ENCODE measurements at places on chromosomes 12 and 14. TPM values are rescaled to one million over a fixed set of nuclear protein-coding genes. Genes with fewer than 3 reads are reported as not detected.

Gene NID2
- 2.7 TPM for polyA plus RNA-seq

Gene SGPP1
- 4.3 TPM for polyA plus RNA-seq

Gene RFX4
- polyA plus RNA-seq: 0.49 TPM

Gene TNFRSF1A
- polyA plus RNA-seq: 28.5 TPM

Gene HOXC11
- not detected for polyA plus RNA-seq

Gene PPP1R1A
- polyA plus RNA-seq: 26.6 TPM

GRCh38 chr12:52336641-52337040 lies 15.4 kb upstream of the KRT83 start:
- H3K36me3 ChIP-seq: no peaks in the 10 kb centered on the region
- H3K4me3 ChIP-seq: no peak overlapping the region
- H3K27ac ChIP-seq: no peak overlapping the region
- peaks cover 7% of the 10 kb centered on the region for H3K4me1 ChIP-seq
- H3K27me3 ChIP-seq: no peaks in the 10 kb centered on the region
- DNase-seq: no peak

DNA sequence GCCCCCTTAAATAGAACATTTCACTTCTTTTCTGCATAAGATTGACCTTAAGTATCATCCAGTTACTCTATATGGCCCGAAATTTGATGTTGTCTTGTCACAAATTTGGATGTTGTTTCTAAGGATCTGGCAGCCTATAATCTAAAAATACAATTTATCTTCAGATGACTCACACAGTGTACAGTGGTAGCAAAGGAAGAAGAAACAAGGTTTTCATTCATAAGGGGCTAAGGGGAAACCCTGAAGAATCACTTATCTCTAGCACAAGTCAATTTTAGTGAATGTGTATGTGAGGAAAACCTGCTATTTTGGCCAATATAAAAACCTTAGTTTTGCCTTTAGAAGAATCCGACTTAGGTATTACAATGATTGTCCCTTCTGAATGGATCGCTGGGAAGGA lies 606.3 kb upstream of the LRFN5 start:
- no peaks in the 10 kb centered on the region for H3K4me1 ChIP-seq
- no peak for DNase-seq
- no peak overlapping the region for H3K4me3 ChIP-seq
- no peaks in the 10 kb centered on the region for H3K36me3 ChIP-seq
- H3K27me3 ChIP-seq: no peaks in the 10 kb centered on the region

DNA sequence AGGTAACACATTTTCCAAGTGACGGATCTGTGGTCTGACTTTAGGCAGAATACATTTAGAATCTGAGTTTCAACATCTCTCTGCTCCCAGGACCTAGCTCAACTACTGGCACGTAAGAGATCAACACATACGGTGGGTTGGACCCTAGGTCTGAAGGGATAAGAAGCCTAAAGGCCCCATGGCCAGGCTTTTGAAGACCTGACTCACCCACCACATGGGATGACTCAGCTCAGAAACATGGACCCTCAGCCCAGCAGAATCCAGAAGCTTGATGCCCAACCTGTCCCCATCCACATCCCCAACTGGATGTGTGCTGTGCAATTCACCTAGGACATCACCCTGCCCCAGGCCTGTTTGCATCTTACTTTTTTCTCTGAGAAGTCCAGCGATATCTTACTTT lies 770.2 kb downstream of the BCL11B start:
- H3K27me3 ChIP-seq: no peaks in the 10 kb centered on the region
- H3K36me3 ChIP-seq: no peaks in the 10 kb centered on the region
- 0 out of 2 replicates have a peak, but pooled peaks cover 4% of the 10 kb centered on the region for H3K4me1 ChIP-seq
- no peak overlapping the region for H3K4me3 ChIP-seq
- DNase-seq: no peak

- H3K36me3 ChIP-seq: no peaks in the 10 kb centered on the region
- H3K27me3 ChIP-seq: no peaks in the 10 kb centered on the region
- peaks cover 15% of the 10 kb centered on the region for H3K4me1 ChIP-seq
- H3K4me3 ChIP-seq: no peak overlapping the region
- H3K27ac ChIP-seq: peak overlapping the region; percentile 66
- DNase-seq: peak; percentile 64
These were observed 29.8 kb downstream of the ITPK1 start for GRCh38 chr14:93085911-93086310.

DNA sequence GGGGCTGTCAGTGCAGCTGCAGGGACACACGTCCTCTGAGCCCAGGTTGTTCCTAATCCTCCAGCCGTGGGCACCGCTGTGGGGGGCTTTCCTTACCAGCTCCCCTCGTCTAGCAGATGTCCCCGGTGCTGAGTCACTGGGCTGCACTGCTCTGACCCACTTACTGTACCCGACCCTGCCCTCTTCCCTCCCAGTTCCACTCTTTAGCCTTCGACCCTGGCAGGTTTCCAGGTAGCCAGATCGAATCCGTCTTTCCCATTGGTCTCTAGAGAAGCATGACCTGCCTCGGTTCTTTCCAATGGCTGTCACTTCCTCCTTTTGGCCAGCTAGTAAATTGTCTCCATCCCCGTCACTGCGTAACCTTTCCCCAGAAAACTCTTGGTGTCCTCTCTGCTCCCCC lies 48.4 kb downstream of the ELK3 start:
- no peak for DNase-seq
- no peaks in the 10 kb centered on the region for H3K4me1 ChIP-seq
- no peaks in the 10 kb centered on the region for H3K36me3 ChIP-seq
- no peak overlapping the region for H3K27ac ChIP-seq

GRCh38 chr14:90193925-90194324 lies 62.4 kb upstream of the PSMC1 start:
- H3K36me3 ChIP-seq: no peaks in the 10 kb centered on the region
- peak; percentile 81 for DNase-seq
- no peaks in the 10 kb centered on the region for H3K27me3 ChIP-seq
- H3K27ac ChIP-seq: no peak overlapping the region

DNA sequence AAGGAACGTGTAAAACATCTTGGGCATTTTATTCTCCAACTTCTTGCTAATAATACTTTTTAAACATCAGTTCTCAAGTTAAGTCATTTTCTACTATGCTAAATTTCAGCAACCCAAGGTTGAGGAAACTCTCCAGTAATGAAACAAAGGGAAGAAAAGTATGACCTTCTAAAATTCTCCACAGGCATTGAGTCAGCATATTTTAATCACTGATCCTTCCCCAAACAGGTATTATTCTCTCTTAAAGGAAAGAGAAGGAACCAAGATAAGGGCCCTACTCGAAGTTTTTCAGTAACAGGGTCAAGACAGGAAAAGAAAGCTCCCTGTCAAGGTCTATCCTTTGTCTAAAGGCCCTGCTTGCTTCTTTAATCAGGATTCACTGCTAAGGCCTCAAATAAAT lies 3.0 kb downstream of the KICS2 start:
- peak overlapping the region; percentile 22 for H3K4me3 ChIP-seq
- no peaks in the 10 kb centered on the region for H3K27me3 ChIP-seq
- H3K4me1 ChIP-seq: peaks cover 32% of the 10 kb centered on the region
- no peaks in the 10 kb centered on the region for H3K36me3 ChIP-seq
- DNase-seq: peak; percentile 22

DNA sequence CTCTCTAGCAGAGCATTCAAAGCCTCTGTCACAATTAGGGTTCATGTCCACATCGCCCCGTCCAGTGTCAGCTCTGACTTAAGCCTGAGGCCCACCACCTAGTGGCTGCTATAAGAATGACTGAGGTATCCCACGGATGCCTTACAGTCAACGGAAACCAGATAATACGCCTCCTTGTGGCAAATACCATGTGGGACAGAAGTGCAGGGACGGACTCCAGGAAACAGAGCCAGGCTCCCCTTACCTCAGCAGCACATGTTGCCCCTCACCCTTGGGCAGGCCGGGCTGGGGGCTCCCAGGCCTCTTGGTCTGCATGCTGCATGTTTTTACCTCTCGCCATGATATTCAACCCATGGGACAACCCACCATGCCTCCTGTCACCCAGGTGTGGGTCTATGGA lies 86.3 kb downstream of the VWF start:
- H3K36me3 ChIP-seq: no peaks in the 10 kb centered on the region
- H3K4me1 ChIP-seq: no peaks in the 10 kb centered on the region
- no peak overlapping the region for H3K4me3 ChIP-seq
- no peak overlapping the region for H3K27ac ChIP-seq

DNA sequence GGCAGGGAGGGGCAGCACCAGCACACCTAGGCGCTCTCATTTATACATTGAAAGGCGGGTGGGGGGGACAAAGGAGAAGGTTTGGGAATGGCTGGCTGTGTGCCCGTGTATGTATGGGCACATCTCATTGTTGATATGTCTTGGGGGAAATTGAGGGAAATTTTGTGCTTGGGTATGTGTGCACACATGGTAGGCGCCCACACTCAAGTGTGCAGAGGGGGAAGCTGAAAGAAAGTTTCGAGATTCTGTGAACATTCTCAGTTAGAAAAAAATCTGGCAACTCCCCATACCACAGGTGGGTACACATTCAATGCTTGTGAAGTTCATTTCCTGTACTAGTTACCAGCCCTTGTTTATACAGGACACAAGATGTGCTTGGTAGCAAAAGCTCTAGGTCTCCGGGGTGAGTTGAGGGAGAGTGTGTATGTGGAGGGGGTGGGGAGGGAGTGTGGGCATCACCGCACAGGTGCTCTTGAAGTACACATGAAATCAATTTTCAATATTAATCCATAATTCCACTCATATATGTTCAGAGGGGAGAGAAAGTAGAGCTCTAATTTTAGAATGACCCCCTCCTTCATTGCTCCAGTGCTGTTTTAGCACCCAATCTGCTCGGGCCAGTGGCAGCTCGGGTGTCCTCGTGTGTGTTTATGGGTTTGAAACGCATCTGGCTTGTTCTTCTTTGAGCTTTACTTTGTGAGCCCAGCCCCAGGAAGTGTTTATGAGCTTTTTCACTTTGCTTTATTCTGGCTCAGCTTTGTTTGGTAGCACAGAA lies 286.0 kb downstream of the ZFP36L1 start:
- no peak overlapping the region for H3K4me3 ChIP-seq
- no peak for DNase-seq
- no peaks in the 10 kb centered on the region for H3K36me3 ChIP-seq
- no peaks in the 10 kb centered on the region for H3K27me3 ChIP-seq
- peaks cover 19% of the 10 kb centered on the region for H3K4me1 ChIP-seq
- no peak overlapping the region for H3K27ac ChIP-seq

- DNase-seq: peak; percentile 12
- no peaks in the 10 kb centered on the region for H3K4me1 ChIP-seq
- H3K27ac ChIP-seq: no peak overlapping the region
- H3K4me3 ChIP-seq: no peak overlapping the region
- H3K27me3 ChIP-seq: no peaks in the 10 kb centered on the region
These were observed 79.1 kb upstream of the LMO3 start for GRCh38 chr12:16685107-16685506.

- no peak overlapping the region for H3K4me3 ChIP-seq
- DNase-seq: no peak
- H3K4me1 ChIP-seq: no peaks in the 10 kb centered on the region
- H3K27ac ChIP-seq: no peak overlapping the region
- no peaks in the 10 kb centered on the region for H3K36me3 ChIP-seq
These were observed 42.4 kb downstream of the RALGAPA1 start for GRCh38 chr14:35766700-35767082.

DNA sequence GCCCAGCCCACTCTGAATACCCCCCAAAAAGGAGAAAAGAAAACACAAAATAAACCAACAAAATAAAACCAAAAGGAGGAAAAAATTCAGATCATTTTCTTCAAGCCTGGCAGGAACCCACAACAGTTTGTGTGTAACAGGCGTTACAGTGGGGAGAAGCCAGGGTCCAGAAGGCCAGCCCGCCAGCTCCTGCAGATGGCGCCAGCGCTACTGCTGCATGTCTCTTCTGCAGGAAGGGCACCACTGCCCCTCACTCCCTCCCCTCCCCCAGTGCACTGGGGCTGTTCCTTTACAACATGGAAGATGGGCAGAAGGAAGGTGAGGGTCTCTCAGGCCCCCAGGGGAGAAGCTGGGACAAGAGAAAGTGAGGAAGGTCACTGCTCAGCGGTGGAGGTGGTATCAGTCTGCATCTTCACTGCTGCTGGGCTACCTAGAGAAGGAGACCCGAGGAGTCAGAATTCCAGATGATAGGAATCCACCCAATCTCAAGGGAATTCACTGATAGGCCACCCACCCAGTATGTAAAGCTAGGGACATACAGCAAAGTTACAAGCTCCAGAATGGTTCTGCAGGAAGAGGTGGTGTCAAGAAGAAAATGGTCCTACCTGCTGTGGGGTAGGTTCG lies 2.3 kb upstream of the NOP2 start:
- H3K27me3 ChIP-seq: no peaks in the 10 kb centered on the region
- peaks cover 61% of the 10 kb centered on the region for H3K36me3 ChIP-seq
- H3K4me1 ChIP-seq: peaks cover 20% of the 10 kb centered on the region
- H3K27ac ChIP-seq: peak overlapping the region; percentile 99
- no peak overlapping the region for H3K4me3 ChIP-seq
- peak; percentile 85 for DNase-seq

GRCh38 chr14:32824195-32824594 lies 114.5 kb upstream of the NPAS3 start:
- H3K27ac ChIP-seq: no peak overlapping the region
- H3K4me3 ChIP-seq: no peak overlapping the region
- H3K27me3 ChIP-seq: no peaks in the 10 kb centered on the region
- no peaks in the 10 kb centered on the region for H3K36me3 ChIP-seq

Measured in GM23338 (cell line).